ENCODE measurements at places on chromosomes 11 and 22.
A peak's percentile ranks its signal among the peaks of the same experiment; 100 is the strongest.

- no peak for DNase-seq
Observed at GRCh38 chr11:107859459-107860239, 1.1 kb upstream of the SLC35F2 start.

DNA sequence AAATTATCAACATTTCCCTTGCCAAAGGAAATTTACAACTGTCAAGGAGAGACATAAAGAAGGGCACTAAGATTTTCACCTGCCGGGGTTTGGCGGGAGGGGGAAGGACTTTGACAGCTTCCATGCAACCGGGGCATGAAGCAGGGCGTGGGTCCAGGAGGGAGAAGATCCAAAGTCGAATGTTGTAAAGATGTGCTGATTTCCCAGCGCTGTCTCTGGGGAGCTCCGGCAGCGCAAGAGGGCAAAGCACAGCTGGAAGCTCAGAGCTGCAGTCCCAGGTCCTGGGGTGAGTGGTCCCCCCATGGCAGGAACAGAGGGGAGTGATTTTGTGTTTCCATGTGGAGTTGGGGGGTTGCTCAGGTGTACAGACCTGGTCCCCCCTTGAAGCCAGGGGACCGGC is at the start of gene MS4A10:
TSS of gene MS4A10 (plus strand) at position 198 of the 400 bp plus-strand sequence. CDS start 5,003 bp downstream, outside the sequence.
- no peak for DNase-seq

- DNase-seq, result no peak
Observed at GRCh38 chr11:20616920-20617319, 17.5 kb downstream of the SLC6A5 start.

DNA sequence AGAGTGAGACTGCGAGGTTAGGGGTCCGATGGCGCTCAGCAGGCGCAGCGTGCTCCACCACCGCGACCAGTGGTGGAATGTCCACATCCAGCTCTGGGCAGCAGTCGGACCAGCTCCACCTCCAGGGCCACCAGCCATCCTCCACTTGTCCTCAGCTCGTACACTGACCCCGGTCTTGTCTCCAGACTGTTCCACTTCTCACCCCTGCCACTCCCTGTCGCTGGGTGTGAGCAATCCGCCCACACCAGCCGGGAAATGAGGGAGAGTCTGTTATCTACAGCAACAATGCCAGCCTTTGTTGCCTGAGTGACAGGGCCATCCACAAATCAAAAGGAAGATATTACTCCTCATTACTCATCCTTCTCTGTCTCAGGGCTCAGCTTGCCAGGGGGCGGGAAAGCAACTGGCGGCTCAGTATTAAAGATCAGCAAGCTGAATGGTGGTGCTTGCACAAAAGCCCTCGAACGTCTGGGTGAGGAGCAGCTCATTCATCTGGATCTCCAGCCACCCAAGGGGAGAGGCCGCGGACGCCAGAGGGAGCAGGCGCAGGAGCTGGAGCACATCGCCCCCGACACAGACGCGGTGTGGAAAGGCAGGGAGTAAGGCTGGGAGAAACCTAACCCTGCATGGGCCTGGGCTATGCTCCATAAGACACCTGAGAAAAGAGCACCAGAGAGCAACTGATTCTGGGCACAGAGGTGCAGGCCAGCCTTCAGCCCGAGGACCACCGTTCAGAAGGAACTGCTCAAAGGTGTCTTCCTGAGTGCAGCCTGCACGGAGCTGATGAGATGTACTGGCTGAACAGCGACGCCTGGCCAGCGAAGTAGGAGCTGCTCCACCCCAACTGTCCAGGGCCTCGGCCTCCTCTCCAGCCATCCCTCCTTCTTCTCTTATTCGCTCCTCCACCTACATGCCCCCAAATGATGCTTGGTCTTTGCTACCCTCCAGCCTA is 21.9 kb downstream of the IGSF9B start:
- peak; percentile 84 for DNase-seq

GRCh38 chr11:32184723-32185376 is 94.0 kb downstream of the RCN1 start:
- no peak for DNase-seq

All from dorsolateral prefrontal cortex (tissue), 122 donors.